Activated naive CD4-positive, alpha-beta T cell treated with anti-CD3 and anti-CD28 coated beads, Interleukin-2, amount 50 U/mL, for 72 hours (primary cell): ENCODE measurements at places on chromosomes 4 and X. TPM values are rescaled to one million over a fixed set of nuclear protein-coding genes. Genes with fewer than 3 reads are reported as not detected.

The HTRA3 gene
- not detected for total RNA-seq

The CT47A7 gene
- not detected for total RNA-seq

The MGST2 gene
- total RNA-seq: 40.4 TPM

- no peak for DNase-seq
These were observed 59.5 kb upstream of the TMEM150C start for GRCh38 chr4:82621251-82621650.

DNA sequence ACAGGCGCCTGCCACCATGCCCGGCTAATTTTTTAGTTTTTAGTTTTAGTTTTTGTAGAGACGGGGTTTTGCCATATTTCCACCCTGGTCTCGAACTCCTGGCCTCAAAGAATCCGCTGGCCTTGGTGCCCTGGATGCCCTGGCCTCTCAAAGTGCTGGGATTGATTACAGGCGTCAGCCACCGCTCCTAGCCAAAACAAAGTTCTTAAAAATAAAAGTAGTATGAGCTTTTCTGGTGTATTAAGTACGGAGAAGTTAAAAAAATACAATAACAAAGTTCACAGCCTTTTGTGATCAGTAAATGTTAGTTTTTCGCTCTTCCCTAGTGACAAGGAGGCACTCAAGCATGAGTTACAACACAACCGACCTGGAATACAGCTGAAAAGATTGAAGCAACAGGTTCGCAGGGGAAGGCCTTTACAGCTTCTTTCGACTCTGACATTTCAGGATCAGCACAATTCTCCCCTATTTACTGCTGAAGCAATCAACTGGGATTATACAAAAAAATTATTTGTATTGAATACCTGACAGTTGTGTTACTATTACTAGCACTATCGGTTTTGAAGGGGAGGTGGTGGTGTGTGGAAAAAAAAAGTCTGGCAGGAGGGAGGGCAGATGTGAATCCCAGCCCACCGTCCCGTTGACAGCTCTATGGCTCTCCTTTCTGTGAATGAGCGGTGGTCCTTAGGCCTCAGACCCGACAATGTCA, 893 bp upstream of the METAP1 start:
- no peak for DNase-seq

DNA sequence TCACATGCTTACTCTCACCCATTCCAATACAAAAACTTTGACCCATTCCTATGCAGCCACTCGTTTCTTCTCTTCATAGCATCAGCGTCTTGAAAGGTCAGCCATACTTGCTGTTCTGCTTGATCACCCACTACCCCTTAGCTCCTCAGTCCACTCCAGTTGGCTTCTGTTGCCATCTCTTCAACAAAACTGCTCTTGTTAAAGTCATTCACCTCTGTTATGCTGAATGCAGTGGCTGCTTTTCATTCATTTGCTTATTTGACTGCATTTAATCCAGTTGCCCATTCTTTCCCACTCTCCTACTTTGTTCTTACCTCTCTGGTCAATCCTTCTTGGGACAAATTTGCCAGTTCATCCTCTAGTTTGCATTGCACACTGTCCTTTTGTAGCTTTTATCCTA, 24.9 kb downstream of the CEP135 start:
- DNase-seq: no peak

DNA sequence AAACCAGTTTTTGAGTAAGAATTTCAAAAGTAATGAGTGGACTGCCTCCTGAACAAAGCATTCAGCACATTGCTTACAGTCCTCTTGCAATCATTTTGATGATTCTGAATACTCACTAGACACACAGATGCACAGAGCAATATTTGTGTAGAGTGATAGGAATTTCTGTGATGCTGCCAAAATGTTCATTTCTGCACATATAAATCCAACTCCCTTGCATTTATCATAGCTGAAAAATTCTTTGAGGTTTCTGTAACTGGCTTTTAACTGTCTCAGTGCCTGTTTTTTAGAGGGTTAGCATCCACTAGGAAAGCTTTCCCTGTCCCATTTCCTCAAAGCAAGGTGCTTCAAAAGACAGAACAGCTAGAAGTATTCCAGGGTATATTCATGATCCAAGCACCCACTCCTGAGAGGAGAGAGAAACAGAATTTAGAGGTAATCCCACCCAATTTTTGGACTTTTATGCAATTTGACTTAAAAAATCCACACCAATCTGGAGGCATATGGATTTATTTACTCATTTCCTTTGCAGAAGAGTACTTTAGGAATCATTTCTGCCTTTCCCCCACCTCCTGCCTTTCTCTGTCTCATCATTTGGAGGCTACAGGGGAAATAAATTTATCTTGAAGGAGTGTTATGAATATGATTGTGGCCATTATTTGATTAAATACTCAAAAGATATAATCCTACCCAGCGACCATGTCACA, 234.5 kb upstream of the SLIT2 start:
- no peak for DNase-seq

GRCh38 chr4:169253113-169253671, 17.6 kb downstream of the SH3RF1 start:
- DNase-seq: no peak
